ENCODE measurements at places on chromosomes 7 and 10.

- no peak for DNase-seq
Measured at GRCh38 chr10:69957241-69957885, 95.3 kb upstream of the MACROH2A2 start.

DNA sequence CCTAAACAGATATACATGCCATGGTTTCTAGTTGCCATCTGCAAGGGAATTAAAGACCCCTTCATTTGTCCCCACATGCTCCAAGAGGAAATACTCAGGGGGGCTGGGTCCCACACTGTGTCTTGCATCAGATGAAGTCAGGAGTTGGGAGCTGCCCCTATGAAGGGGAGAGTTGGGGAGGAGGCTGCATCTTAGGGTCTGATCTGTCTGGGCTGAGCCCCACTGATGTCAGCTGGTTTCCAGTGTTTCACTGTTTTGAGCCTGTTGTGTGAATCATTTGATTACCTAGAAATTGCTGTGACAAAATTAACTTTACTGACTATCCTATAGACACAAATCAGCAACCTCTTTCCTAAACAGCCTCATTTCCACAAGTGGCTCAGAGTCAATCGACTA is 4.9 kb upstream of the ADCY1 start:
- DNase-seq, result no peak

- DNase-seq, result no peak
Measured at GRCh38 chr10:33455029-33455428, 120.6 kb upstream of the NRP1 start.

DNA sequence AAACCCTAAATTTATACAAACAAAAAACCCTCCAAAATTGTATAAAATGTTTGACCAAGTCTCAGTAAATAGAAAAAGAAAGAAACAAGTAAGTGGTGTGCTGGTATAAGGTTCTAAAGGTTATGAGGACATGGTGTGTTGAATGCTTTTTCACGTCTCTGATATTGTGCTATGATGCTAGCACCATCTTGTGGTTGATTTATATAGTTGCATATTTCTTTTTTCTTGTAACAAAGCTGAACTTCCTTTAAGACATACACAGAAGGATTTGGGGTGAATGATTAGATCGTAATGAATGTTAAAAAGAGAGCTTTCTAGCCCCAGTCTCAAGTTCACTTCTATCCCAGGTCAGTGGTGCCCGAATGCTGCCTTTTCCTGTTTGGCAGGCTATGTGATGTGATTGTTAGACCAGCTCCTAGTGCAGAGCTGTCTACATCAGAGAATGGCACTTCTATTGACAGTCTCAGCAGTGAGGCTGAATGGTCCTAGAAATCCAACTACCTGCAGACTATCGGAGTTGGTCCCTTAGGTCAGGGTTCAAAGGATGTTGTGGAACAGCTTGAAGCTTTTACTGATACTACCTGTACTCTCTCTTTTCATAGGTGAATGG is 25.0 kb downstream of the VTI1A start:
- no peak for DNase-seq

- DNase-seq, result no peak
Measured at GRCh38 chr7:16811551-16811950, 6.8 kb upstream of the AGR2 start.

GRCh38 chr7:130897515-130898419 is 163.8 kb upstream of the KLF14 start:
- DNase-seq, result no peak

DNA sequence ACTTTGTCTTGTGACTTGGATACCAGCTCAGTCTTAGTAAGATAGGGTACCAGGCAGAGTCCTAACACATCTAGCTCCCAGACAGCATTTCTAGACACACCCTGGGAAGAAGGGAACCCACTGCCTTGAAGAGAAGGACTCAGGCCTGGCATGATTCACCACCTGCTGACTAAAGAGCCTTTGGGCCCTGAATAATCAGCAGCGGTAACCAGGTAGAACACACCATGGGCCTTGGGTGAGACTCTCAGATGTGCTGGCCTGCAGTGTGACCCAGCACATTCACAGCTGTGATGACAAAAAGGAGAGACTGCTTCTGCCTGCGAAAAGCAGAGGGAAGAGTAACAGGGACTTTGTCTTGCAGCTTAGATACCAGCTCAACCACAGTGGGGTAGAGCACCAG is 10.4 kb upstream of the TNKS2 start:
- DNase-seq, result no peak

DNA sequence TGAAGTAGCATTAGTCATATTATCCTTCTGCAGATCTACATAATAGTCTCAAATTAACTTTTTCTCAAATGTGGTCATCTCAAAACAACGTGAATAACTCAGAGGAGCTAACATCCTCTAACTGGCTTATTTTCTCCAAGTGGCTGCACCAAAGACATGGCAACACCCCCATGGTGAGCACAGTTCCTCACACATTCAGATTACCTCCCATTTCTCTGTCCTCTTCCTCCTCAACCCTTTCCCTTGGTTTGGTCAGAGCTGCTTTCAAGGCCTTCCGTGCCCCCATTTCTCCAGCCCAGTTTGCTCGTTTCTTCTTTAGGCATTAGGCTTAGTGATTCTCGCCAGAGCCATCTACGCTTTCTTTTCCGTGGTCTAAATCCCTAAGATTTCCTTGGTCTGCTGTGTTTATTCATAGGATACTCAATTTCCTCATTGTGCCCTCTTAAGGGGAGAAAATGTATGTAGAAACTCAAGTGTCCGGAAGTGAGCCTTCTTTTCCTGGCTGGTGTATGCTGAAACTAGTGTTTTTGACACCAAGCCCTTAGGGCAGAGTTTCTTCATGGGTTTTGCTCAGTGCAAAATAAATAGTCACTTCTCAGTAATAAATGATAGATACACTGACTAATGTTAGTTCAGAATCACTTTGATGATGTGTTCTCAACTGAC is 2.6 kb downstream of the MET start:
- no peak for DNase-seq

- DNase-seq, result peak; percentile 92
Measured at GRCh38 chr7:14377646-14378266, 388.3 kb upstream of the ETV1 start.

DNA sequence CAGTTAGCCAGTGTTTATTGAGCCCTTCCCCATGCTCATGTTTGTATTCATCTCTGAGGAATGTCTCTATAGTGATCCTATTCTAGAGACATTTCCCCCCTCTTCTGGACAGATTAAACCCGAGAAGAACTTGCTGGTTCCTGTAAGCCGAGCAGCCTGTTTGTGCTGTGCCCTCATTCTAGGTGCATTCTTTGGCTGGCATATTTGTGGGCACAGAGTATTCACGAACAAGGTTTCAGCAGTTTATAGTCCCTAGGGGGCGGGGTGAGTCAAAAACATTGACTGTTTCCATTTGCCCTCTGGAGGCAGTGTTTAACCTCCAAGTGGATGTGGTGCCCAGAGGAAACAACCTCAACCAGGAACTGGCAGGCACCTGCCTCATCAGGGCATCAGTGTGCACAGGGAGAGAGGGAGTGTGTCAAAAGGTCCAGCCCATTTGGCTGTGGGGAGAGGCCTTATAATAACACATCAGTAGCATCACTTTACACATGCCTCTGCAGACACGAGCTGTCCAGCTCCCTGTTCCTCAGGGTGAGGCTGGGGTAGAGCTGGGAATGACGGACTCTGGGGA is 273.3 kb upstream of the LRGUK start:
- DNase-seq, result peak; percentile 61

DNA sequence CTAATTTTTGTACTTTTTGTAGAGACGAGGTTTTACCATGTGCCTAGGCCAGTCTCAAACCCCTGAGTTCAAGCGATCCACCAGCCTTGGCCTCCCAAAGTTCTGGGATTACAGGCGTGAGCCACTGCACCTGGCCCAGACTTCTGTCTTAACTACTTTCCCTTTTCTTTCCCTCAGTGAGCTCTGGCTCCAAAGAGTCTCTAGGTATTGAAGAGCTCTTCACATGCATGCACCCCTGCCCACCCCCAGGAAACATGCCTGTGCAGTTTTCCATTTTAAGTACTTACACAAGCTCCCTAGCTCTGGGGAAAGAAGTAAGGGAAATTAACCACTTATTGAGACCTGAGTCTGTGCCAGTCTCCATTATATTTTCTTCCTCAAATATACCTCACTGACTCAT is 2.0 kb downstream of the MYOZ1 start:
- no peak for DNase-seq

DNA sequence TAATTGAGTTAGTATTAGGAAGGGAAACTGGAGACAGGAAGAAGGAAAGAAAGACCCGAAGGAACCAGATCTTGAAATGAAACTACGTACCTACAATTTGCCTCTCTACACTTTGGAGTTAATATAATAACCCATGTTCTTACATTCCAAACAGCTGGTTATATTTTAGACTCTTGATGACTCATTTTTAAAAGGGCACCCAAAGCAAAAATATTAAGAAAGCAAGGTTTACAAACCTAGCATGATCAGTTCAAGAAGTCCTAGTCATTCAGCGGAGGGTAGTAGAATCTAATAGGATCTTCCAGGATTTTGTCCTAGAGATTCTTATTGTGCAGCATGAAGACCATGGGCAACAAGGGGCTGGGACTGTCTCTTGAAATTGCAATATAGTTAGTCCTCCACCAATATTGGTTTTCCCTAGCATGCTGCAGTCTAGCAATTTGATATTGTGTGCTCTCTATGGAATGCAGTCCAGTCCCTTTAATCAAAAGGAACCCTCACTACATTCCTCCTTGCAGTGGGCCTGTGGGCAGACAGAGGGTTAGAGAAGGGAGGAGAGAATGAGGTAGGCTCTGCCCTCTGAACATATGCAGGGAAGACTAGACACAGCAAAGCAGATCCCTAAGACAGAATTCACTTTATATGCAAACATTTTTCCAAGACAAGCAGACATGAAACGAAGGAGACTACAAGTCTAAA is 230.3 kb downstream of the INHBA start:
- peak; percentile 19 for DNase-seq

DNA sequence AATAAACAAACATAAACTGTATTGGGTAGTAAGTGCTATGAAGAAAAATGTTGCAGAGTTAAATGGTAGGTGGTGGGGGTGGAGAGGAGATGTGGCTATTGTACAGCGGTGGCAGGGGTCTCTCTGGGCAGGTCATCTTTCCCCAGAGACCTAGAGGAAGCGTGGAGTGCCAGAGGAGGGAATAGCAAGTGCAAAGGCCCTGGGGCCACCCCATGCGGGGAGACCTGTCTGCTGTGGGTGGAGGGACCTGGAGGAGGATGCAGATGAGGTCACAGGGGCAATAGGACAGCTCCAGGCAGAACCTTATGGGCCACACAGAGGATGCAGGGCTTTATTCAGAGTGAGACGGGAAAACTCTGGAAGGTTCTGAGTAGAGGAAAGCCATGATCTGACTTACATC is 47.5 kb downstream of the DLG5 start:
- no peak for DNase-seq

GRCh38 chr10:124322191-124322980 is 96.3 kb downstream of the OAT start:
- no peak for DNase-seq

DNA sequence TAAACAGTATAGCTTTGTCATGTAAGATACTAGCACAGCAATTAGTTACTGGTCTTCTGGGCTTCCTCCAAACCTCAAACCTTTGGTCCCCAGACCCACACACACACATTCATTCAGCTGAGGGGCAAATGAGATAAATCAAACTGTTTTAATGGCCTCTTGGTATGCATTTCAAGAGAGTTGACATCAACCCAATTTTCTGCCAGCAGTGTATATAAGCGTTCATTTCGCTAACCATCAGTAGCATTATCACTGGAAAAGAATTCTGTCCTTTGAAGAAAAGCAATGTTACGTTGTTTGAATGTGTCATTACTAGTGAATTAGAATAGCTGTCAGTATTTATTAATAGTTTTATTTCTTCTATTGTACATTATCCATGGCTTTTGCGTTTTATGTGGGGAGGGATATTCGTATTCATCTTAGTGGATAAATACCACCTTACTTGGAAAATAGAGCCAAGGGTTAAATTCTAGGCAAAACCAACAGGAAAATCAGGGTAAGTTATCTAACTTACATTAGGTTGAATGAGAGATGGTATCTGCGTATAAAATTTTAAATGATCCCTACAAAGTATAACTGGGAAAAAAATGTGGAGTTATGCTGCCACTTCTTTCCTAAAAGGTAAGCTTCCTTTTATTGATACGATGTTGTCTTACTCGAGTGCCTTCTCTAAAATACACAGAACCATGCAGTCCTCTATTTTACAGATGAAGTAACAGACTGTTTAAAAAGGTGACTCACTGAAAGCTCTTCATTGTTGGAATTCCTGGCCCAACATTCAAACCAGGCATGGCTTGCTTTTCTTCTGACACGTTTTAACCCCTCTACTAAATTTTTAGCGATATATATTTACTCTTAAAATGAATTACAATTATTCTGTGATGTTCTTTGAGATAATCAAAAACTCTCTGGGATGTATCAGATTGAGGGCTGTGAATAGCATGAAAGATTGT is 2.0 kb upstream of the ZMYND11 start:
- DNase-seq, result peak; percentile 46

DNA sequence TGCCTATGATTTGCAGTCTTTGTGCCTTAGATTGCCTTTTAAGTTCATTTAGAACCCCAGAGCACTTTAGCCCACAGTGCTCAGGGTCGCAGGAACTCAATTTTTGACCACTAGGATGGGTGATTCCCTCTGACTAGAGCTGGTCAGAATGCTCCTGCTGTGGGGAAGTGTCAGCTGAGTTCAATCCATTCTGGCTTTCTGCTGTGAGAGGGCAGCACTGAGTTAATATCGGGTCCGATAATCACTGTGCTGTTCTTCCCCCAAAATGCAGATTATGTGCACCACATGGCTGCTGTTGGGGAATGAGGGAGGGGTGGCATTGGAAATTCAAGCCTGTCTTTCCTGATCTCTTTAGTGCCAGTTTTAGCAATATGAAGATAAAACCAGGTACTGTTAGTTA is 886.4 kb downstream of the DNAJB9 start:
- DNase-seq, result no peak

- DNase-seq, result no peak
Measured at GRCh38 chr7:118858651-118859149, 634.2 kb downstream of the ANKRD7 start.

DNA sequence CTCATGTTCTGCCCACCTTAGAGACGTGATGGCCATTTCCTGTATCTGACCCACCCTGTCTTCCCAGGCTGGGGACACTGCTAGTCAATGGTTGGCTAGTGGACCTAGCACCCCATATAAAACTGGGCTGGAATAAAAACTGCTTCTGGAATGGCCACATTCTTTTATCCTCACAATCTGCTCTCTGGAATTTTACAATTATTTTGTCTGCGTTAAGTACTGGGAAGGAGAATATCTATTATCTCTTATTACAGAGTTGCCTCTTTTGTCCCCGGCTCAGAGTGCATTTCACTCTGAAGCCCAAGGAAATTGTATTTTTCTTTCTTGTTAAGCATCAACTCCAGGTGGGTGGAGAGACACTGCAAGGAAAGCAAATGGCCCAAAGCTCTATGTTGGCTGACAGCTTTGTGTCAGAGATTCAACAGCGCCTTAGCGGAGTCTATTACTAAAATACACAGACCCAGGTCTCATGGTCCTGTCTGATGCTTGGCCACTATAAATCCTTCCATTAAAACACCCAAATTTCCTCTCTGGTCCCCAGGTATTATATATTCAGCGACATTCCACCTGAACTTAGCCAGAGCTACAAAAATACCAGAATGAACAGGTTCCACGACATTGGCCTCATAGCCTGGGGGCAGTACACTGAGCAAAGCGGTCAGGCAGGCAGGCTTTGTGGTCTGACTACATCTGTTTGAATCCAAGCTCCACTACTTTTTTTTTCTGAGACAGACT is 121.7 kb downstream of the PRPF18 start:
- DNase-seq, result no peak

GRCh38 chr10:56585447-56586171 is 224.6 kb upstream of the ZWINT start:
- DNase-seq, result no peak

Measured in HS-5 (cell line).